Activated naive CD4-positive, alpha-beta T cell treated with Interleukin-2 at 50 U/mL for 16 hours (primary cell): ENCODE measurements at places on chromosomes 3 and 15.

DNA sequence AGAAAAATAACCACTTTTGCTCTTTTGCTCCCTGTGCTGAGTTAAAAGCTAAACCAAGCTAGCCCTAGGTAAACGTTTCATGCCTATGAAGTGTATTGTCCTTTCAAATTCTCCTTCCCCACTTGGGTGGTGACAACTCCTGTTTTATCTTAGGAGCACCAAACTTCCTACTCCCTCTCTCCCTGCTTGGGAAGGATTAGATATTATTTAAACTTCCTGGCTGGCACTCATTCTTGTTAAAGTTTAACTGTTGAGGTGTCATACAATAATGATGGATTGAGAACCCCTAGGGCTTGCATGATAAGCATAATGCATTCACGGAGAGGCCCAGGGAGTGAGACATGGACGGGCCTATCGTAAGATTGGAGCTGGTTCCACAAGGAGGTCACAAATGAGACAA lies 29.5 kb downstream of the B4GALT4 start:
- no peak for DNase-seq

DNA sequence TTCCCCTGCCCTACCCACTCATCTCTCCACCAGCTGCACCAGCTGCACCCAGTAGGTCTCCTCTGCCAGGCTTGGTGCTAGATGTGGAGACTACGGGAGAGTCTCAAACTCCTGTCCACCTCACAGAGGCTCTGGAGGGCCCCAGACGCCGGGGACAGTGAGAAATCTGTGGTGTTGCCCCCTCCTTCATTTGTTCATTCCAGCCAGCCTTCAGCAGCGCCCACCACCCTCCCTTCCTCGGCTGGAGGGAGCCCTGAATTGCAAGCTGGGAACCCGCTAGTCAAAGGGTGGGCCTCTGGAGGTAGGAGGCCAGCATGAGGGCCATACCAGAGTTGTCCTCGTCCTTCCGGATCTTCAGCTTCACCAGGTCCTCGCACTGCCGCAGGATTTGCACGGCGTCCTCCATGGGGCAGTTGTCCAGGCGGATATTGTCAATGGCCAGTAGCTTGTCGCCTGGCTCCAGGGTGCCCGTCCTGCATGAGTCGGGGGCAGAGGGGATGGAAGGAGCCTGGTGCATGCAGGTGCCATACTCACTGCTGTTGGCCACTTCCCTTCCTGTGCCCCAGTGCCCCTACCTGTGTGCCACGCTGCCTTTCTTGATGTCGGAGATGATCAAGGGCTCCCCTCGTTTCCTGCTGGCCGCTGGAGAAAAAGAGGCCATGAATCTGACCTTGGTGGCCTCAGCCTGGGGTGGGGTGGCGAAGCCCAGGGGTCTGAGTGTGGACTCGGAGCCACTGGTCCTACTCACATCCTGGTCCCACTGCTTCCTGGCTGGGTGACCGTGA lies 29.1 kb downstream of the GRIP2 start:
- no peak for DNase-seq

- DNase-seq = peak; percentile 7
Observed at GRCh38 chr3:43994657-43995546, 246.8 kb upstream of the TOPAZ1 start.

DNA sequence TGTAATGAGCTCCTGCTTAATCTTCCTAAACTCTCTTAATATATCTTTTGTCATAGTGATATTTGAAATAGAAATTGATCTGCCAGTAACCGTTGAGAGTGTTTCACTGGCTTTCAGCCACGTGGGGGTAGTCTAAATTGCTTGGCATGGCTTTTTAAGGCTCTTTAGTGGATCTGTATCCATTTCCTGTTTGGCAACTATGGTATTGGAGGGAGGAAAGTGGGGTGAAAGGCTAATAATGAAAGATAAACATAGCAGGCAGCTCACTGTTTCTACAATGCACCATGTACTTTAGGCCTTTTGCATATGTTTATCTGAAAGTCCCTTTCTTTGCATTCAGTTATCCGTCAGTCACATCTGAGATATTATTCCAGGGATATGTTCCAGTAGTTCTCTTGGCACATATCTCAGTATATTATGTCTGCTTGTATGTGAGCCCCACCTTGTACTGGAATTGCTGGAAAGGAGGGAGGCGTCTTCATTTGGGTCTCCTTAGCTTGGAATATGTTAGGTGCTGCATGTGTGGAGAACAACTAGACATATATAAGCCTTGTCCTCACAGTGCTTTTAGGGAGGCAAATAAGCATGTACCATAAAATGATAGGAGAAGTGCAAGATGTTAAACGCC lies 10.8 kb downstream of the TOPAZ1 start:
- no peak for DNase-seq

GRCh38 chr15:41231422-41232226 lies 556 bp downstream of the CHP1 start:
- no peak for DNase-seq

DNA sequence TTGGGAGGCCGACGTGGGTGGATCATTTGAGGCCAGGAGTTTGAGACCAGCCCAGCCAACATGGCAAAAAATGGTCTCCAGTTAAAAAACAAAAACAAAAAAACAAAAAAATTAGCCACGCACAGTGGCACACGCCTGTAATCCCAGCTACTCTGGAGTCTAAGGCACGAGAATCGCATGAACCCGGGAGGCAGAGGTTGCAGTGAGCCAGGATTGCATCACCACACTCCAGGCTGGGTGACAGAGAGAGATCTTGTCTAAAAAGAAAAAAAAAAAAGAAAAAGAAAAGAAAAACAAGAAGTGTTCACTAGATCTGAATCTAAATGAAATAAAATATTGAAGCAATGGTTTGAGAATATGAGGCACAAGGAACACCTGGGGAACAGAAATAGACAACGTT lies 36.7 kb downstream of the SLC9A9 start:
- DNase-seq = no peak

GRCh38 chr15:87671289-87671688 lies 585.2 kb downstream of the NTRK3 start:
- DNase-seq = no peak

- no peak for DNase-seq
Observed at GRCh38 chr3:130843441-130843840, 50.4 kb upstream of the ATP2C1 start.

DNA sequence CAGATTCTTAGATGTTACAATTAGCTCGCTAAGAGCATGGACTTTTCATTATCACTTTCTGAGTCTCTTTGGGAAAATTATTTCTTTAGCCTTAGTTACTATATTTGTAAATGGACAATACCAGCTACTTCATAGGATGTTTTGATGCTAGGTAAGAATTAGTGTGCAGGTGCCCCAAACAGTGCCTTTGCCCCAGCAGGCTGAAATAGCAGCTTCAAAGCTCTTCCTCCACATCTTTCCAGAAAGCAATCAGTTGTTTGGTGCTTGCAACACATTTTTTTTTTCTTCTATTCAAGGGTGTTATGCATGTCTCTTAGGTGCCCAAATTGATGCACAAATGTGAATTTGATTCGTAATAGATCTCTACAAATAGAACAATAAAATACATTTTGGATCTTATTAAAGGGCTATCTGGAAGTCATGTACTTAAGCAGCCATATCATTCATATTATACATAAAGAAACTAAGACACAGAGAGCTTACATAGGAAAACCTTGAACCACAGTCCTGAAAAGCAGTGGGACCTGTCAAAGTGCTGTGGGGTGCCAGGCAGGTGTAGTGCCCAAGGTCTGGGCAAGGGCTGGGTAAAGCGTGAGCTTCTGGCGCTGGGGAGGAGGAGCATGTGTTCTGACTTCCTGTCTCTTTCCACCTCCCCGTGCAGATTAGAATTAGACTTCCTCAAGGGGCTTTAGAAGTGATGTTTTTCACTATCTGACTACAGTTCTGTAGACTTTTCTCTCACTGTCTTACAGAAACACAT lies 62.9 kb downstream of the FNDC3B start:
- peak; percentile 24 for DNase-seq

DNA sequence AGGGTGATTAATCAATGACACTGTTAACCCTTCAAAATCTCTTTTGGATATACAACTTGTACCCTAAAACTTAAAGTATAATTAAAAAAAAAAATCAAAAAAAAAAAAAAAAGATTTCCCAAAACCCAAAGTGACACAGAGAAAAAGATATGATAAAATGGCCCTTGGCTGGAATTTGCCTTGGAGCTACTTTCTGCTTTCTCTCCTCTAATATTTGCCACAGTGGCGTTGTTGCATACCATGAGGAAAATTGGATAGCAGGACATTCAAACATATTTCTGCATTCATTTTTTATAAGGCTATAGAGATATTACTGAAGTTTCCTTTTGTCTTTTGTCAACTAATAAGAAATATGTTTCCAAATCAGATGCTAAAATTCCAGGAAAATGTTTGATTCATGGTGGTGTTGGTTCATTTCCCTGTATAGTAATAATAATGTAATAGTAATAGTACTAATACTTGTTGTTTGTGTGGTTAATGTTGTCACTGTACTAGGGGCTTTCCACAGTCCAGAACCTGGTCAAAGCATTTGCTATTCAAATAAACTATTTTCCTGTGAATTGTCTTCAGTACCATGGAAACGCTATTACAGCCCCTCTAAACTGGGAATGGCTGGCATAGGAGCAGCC lies 441.3 kb upstream of the THBS1 start:
- DNase-seq = no peak

- no peak for DNase-seq
Observed at GRCh38 chr3:179432451-179432850, 18.8 kb downstream of the GNB4 start.

DNA sequence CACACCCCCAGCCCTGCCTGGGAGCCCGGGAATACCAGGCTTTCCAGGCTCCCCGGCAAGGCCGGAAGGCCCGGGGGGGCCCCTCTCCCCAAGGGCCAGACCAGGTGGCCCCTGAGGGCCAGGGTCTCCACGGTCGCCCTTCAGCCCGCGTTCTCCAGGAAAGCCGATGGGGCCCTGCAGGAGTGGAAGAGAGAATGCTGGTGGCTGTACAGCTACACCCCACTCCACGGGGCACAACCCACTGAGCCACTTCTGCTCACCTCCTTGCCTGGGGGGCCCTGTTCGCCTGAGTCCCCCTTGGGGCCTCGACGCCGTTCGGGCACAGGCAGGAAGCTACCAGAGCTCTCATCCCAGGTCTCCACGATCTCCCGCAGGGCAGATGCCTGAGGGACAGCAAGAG lies 11.8 kb upstream of the UCN2 start:
- DNase-seq = no peak

DNA sequence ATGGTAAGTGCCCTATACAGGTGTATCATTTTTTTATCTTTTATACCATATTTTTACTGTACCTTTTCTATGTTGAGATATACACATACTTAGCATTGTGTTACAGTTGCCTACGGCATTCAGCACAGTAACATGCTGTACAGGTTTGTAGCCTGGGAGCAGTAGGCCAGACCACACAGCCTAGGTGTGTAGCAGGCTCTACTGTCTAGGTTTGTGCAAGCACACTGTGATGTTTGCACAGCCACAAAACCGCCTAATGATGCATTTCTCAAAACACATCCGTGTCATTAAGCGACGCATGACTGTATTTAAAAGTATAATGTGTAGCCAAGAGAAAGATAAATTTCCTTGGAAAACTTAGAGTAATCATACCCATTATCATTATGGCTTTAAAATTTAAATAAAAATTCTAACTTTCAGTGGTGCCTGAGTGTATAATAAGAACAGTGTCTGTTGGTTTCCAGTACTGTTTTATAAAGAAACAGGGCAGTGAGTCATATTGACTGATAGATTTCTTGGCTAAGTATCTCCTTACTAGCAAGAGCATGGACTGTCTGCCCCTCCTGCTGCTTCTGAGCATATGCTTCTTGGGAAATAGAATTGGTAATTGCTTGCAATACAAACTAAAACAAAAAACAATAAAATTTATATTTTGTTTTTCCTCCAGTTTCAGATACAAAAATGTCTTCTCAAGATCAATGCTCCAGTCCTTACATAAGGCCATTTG lies 18.3 kb downstream of the CALML4 start:
- no peak for DNase-seq

GRCh38 chr3:142276781-142277180 lies 51.4 kb upstream of the GK5 start:
- DNase-seq = no peak

GRCh38 chr3:158407844-158408517 lies 163.0 kb upstream of the MLF1 start:
- DNase-seq = no peak

DNA sequence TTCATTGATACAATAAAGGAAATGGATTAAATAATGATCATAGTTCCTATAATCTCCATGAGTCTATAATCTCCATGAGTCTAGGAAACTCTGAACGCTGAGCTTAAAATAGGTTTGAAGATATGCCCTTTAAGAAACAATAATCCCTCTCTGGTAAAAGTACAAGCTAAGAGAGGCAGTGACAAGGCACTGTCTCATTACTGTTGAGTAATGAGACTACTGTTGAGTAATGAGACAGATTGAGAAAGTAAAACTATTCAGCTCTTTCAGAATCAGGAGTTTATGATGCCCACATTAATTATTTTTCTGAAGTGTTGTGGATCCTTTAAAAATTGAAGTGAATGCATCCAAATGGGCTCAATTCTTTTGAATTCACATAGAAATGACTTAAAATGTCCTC lies 235.5 kb upstream of the THRB start:
- no peak for DNase-seq
